ENCODE measurements at places on chromosomes 12 and 14.

GRCh38 chr14:104724981-104725771, 1.1 kb downstream of the ADSS1 start:
- peak; percentile 56 for DNase-seq

DNA sequence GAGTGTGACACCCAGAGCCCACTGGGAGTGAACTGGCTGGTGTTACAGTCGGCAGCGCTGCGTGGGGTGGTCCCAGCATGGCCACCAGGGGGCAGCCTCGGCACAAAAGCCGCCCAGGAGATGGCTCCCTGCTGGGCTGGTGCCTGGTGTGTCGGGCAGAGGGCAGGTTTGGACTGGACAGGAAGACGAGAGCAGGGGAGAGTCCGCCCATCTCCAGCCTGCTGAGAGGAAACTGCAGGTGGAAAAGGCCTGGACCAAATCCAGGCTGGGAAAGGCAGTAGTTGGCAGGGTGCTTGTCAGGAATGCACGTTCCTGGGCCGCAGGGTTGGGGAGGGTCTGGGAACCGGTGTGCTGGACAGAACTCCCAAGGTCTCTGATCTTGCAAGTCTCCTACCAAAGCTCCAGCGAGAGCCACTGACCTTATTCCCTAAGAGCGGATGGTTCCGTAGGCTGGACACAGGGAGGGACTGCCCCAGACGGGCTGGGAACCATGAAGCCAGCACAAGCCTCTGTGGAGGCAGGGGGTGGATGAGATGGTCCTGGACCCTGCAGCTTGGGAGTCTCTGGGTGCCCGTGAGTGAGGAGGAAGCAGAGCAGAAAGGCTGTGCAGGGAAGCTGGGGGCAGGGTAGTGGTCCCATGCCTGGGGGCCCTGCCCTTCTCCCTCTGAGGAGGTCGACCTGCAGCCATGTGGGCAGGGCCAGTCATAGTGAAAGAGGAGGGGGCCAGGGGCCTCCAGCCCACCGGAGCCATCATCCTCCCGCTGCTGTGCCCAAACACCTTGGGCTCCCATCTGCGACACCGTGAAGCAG, 1.8 kb downstream of the AHNAK2 start:
- DNase-seq, result peak; percentile 51

DNA sequence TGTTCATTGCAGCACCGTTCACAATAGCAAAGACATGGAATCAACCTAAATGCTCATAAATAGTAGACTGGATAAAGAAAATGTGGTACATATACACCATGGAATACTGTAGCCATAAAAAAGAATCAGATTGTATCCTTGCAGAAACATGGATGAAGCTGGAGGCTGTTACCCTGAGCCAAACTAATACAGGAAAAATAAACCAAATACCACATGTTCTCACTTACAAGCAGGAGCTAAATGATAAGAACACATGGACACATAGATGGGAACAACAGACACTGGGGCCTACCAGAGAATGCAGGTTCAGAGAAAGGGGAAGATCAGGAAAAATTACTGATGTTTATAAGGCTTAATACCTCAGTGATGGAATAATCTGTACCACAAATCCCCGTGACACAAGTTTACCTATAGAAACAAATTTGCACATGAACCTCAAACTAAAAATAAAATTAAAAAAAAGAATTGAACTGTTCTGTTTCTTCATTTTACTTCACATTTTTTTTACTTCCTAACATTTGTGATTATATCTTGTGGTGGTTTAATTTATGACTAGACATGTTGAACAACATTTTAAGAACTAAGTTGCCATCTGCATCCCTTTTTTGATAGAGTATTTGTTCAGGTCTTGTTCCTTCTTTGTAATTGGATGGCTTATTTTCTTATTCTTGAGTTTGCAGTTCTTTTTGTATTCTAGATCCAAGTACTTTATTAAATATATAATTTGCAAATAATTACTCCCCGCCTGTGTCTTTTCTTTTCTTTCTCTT, 835.2 kb downstream of the FSCB start:
- DNase-seq, result no peak

DNA sequence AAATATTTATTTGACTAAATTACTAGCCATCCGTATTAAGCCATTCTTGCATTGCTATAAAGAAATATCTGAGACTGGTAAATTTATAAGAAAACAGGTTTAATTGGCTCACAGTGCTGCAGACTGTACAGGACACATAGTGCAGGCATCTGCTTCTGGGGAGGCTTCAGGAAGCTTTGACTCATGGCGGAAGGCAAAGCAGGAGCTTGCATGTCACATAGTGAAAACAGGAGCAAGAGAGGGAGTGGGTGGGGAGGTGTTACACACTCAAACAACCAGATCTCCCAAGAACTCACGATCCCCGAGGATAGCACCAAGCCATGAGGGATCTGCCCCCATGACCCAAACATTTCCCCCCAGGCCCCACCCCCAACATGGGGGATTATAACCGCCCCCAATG, 26.7 kb upstream of the RAB21 start:
- DNase-seq, result no peak

DNA sequence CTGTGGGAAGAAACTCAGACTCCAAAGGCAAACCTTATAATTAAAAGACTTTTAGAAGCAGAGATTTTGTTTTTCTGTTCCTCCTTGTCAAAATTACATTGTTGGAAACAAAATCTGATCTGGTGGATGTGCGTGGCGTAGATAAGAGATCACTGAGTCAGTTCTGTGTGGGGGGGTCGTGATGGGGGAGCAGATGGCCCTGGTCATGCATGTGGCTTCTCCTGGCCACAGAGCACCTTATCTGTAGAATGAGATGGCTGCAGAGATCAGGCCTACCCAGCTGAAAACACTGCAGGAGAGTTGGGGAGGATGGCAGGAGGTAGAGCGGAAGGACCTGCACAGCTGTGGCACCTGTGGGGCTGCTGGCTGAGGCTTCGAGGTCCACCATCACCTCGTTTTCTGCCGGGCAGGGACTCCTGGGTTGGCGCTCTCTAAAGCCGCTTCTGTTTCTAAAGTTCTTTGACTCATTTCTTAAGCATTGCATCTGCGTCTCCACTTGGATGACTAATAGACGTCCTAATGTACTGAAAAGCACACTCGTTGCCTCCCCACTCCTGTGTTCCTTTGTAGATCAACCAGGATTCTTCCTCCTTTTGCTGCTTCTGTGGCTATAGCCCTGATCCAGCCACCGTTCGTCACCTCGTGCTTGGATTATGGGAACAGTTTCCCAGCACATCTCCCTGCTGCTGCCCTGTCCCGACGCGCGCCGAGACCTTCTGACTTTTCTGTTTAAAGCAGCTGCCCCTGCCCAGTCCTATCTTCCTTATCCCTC, 93.4 kb downstream of the TSPAN9 start:
- DNase-seq, result no peak

DNA sequence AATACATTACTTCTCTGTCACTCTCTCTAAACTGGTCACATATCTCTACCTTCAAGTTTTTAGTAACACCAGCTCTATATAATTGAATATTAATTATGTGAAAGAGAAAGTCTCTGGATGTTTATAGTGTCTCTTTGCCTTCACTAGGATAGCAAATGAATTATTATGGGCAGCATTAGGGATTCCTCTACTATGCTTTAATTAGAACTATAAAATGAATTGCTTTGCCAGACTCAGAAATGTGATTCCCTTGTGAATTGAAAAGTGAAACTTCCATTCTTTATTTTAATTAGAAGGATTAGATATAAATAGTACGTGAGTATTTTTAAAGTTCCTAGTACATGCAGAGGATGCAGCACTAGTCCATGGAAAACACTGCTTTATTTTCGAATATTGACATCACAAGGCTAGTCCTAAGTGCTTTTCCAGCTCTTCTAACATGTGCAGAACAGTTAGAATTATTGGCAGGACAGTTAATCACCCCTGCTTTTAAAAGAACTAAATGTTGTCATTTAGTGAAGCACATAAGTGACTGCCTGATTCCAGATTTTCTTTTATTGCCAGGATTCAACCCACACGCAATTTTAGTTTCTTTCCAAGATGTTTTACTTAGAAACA, 23.0 kb upstream of the REP15 start:
- DNase-seq, result no peak

DNA sequence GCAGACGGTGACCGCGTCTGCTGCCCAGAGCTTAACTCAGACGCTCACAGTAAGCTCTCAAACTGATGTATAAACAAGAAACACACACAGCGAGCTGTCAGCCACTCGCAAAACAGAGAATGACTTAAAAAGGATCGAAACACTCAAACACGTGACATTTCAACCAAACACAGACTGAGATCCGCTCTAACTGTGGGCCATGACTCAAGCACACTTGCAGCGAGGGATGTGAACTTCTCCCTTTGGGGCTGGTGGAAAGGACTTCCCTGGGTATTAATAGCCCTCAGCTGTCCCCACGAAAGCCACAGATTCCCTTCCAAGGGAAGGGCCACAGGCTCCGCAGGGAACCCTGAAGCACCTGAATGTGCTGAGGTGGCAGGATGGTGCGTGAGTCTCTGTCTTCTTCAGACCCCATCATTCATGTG, 29.1 kb downstream of the CCDC88C start:
- no peak for DNase-seq

- no peak for DNase-seq
Observed at GRCh38 chr12:132286912-132287311, 42.5 kb downstream of the GALNT9 start.

Measured in midbrain (tissue), 1 donor.